Karpas-422 (cell line): ENCODE measurements at places on chromosomes 16 and 17. TPM values are rescaled to one million over a fixed set of nuclear protein-coding genes. Genes with fewer than 3 reads are reported as not detected.

OR1E1 gene
- not detected in 2 replicates for total RNA-seq

GP1BA gene
- total RNA-seq, result not detected in 2 replicates

RAB26 gene
- 12.8 and 15.0 TPM in 2 replicates for total RNA-seq

- no peak for DNase-seq
Observed at GRCh38 chr16:88655053-88655732, 4.3 kb upstream of the CYBA start.

DNA sequence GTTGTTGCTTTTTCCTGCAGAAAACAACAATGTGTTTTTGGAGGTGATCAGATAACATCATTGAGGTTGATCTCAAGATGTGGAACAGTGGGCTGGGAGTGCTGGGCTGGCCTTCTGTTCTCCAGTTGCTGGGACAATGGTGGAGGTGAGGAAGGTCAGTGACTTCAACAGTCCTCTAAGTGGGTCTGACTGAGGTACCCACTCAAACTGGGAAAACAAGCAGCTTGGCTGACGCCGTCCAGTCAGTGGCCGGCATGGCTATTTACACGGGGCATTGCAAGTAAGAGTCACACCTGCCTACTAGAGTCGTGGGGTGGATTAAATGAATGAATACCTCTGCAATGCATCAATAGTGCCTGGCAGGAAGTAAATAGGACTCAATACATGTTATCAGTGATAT is 386.7 kb upstream of the ZFHX3 start:
- DNase-seq, result no peak

DNA sequence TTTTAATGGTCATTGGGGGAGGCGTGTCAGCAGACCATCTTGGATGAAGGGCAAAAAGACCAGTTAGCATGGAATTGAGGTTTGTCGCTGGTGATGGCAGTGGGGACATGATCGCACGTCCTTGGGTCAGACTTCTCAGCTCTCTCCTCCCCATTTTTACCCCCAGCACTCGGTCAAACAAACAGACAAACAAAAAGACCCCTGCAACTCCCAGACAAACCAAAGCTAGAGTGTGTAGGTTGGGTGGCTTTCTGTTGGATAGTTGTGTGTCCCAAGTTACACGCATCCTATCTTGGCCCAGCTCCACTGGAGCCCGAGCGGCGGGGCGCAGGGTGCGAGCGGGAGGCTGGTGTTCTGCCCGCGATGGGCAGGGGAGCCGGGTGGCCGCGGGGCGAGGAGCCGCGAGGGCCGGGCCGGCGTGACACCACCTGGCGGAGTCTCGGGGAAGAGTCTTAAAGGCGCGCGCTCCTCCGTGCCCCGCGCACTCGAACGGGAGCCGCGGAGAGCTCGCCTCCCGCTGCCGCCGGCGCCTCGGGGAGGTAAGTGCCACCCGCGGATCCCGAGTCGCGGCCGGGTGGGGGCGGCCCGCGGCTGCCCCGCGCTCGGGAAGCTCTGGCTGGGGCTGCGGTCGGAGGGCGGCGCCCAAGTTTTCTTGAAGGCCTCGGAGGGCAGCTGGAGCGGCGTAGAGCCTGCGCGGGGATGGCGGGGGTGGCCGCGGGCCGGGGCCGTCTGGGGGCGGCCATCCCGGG is 18.5 kb upstream of the NTN1 start:
- no peak for DNase-seq

GRCh38 chr16:14088155-14088753 is 17.1 kb downstream of the MRTFB start:
- DNase-seq, result no peak

DNA sequence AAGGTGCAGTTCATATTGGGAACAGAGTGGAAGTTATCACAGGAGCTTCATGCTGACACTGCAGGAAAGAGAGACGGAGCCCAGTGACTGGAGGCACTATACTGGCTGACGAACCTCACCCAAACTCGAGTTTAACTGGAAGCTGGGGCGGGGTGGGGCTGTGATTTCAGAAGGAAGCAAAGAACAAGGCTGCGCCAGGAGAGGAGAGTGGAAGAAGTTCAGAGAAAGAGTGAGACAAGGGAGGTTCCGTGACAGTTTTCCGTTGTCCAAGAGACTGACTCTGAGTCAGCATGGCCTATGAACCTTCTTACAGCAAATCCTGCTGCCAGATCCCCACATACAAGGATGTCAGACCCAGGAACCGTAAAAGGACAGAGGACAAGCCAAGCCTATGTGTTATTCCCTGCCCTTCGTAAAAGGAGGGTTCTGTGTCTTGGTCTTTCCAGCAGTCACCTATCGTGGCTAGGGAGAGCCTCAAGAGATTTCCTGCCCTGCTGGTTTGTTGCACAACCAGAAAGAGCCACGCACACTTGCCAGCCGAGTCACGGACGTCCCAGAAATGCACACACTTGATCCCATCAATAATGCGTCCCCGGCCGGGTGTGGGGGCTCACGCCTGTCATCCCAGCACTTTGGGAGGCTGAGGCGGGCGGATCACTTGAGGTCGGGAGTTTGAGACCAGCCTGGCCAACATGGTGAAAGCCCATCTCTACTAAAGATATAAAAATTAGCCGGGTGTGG is 5.1 kb downstream of the PITPNA start:
- no peak for DNase-seq

- DNase-seq, result no peak
Observed at GRCh38 chr17:33169580-33170285, 123.4 kb downstream of the ASIC2 start.
